ENCODE measurements at places on chromosomes 1 and 21.

DNA sequence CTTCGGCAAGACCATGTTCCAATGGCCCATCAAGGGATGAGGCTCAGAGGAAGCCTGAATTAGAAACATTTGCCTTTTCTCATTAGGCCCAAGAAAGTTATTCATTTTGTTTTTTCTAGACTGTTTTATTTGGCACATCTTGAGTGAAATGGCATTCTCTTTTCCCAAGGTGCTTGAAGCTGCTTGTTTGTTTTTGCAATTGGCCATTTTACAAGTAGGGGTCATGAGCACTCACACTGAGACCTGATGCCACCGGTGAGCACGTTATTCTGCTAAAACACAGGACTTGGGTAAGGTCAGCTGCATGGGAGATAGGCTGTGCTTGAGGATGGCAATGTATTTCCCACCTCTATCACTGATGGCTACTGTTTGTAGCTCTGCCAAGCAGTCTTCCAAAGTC lies 128.1 kb downstream of the TBX15 start:
- DNase-seq = no peak

GRCh38 chr1:165069829-165070228 lies 286.7 kb downstream of the LMX1A start:
- DNase-seq = no peak

GRCh38 chr1:185010361-185010760 lies 35.0 kb upstream of the RNF2 start:
- DNase-seq = no peak

DNA sequence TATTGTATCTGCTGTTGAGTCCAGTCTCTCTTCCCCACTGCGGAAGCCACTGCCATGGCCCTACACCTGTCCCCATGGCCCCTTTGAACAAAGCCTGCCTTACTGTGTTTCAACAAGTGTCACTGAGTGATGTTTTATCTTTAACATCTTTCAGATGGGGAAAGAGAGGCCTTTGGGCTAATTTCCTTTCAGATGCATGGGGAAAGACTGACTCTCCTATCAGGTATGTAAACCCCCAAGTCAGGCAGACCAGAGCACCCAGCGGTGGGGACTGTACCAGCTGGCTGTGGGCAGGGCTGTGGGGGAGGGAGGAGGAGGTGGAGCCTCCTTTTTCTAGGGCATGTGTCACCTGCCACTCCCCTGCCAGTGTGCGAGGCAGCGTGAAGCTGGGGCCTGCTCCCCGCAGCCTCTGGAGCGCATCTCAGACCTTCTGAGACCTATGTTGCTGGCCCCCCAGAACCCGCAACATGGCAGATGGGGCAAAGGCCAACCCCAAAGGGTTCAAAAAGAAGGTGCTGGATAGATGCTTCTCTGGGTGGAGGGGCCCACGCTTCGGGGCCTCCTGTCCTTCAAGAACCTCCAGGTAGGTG lies at the start of gene PLA2G2F:
Gene PLA2G2F (plus strand): TSS at position 363 of the 590 bp plus-strand sequence. CDS start 105 bp downstream, at position 468.
- DNase-seq = no peak

DNA sequence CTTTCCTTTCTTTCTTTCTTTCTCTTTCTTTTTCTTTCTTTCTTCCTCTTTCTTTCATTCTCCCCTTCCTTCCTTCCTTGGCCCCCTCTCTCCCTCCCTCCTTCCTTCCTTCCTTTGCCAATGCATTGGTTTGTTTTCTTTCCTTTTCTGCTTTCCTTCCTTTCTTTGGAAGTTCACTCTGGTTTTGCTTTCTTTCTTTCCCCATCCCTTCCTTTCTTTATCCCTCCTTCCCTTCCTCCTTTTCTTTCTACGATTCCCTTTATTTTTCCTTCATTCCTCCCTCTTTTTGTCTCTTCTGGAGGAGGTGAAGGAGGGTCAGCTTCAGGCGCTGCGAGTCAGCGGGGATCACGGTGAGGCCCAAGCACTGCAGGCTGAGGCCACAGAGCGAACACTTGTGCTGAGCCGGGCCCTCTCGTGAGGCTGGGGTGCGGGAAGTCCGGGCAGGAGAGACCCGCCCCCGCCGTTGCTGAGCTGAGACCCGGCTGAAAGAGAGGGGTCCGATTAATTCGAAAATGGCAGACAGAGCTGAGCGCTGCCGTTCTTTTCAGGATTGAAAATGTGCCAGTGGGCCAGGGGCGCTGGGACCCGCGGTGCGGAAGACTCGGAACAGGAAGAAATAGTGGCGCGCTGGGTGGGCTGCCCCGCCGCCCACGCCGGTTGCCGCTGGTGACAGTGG lies 1.5 kb downstream of the SIM2 start:
- DNase-seq = no peak

GRCh38 chr1:214123061-214123784 lies 135.4 kb downstream of the PROX1 start:
- no peak for DNase-seq

DNA sequence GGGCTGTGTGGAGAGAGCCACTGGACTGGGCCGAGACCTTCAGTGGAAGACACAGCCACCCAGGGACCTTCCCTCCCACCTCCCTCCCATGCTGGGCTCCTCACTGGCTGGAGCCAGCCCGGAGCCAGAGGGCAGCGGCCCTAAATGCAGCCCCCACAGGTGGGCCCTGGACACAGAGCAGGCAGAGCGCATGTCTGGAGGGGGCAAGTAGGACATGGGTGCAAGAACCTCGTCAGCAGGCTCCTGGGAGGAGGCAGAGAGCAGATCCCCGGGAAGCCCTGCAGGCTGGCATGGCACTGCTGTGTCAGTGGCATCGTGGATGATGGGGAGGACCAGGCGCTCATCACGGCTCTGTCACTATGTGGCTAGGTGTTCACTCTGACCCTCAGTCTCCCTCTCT lies 45.7 kb downstream of the DMRTB1 start:
- no peak for DNase-seq

GRCh38 chr1:21217812-21218596 lies 41.3 kb upstream of the EIF4G3 start:
- no peak for DNase-seq

DNA sequence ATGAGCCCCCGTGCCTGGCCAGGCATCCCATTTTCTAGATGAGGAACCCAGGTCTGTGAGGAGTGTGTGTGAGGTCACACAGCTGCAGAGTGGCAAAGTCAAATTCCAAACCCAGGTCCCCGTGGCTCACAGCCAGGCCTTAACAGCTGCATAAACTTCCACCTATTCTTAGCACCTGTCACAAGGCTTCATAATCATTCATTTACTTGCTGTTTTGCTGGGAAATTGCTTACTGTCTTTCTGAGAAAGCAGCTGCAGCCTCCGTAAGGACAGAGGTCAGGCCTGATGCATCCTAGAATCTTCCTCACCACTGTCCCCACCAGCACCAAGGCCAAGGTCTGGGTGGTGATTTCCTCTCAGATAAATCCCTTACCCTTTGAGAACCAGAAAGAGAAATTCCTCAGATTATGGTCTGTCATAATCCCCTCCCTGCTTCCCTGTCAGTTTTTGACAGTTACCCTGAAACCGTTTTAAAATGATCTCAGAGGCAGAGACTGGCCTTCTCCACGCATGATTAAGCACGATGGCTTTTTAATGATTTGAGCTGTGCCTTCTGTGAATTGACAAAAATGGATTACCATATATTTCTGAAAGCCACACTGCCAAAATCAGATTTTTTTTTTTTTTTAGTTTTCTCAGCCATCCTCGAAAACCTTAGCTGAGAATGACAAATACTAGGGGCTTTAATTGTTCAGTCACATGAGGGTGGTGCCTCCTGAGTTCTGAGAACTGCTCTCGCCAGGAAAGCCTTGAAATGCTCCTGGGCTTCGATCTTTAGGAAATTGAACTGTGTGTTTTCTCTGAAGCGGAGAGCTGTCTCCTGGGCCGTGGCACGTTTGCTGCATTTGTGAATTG lies 70.0 kb upstream of the SELENON start:
- no peak for DNase-seq

DNA sequence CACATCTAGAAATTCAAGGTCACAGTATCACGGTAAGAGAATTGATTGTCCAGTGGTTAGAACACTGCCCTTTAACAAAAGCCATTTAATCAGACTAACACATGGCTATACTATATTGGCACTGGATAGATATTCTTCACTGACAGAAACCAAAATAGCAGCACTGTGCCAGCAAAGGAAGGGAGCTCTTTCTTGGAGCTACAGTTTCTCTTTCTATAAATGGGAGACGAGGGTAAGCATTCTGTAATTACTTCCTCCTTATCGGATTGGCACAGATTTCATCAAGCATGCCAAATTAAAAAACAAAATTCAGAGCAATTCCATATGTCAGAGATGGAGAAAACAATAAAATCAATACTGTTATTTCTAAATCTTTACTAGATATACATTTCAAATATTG lies 115.7 kb upstream of the CACYBP start:
- no peak for DNase-seq

DNA sequence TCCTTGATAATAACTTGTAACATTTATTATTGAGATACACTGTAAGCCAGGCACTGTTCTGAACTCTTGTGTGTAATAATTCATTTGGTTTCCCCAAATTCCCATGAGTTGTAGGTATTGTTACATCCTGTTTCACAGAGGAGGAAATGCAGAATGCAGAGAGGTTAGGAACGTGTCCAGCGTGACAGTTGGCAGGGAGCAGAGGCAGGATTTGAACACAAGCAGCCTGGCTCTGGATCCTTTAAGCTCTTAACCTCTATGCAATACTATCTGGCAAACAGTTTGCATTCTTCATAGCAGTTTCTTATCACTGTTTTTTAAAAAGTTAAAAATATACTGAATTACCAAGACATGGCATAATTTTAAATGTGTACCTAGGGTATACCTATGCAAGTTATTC lies 30.5 kb downstream of the EEIG2 start:
- DNase-seq = no peak

DNA sequence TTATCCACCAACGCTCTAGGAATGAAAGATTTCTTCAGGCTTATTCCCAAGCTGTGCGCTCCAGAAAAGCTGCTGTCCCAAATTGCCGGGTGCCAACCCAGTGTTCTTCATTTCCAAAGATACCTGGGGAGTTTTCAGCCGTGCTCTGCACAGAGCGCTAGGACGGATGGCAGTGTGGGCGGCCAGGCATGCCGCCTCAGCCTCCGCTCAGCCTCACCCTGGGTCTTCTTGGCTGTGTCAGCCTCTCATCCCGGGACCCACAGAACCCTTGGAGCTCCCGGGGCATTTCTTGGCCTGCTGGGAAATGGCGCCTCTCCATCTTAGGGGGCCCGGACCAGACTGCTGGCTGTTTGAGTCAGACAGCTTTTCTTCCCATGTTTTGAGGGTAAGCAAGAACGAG lies 116.9 kb upstream of the SLC25A33 start:
- DNase-seq = no peak

- DNase-seq = no peak
Measured at GRCh38 chr1:8345621-8346415, 27.9 kb downstream of the SLC45A1 start.

DNA sequence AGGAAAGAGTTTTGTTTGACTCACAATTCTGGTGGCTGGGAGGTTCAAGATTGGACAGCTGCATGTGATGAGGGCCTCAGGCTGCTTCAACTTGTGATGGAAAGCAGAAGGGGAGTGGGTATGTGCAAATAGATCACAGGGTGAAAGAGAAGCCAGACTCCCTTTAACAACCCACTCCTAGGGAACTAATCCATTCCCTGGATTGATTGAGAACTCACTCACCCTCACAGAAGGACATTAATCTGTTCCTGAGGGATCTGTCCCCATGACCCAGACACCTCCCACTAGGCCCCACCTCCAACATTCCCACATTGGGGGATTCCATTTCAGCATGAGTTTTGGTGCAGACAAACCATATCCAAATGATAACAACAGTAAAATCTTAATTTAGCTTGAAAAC lies 25.6 kb downstream of the UBE2T start:
- no peak for DNase-seq

GRCh38 chr1:90722874-90723589 lies 5.9 kb upstream of the BARHL2 start:
- DNase-seq = no peak

DNA sequence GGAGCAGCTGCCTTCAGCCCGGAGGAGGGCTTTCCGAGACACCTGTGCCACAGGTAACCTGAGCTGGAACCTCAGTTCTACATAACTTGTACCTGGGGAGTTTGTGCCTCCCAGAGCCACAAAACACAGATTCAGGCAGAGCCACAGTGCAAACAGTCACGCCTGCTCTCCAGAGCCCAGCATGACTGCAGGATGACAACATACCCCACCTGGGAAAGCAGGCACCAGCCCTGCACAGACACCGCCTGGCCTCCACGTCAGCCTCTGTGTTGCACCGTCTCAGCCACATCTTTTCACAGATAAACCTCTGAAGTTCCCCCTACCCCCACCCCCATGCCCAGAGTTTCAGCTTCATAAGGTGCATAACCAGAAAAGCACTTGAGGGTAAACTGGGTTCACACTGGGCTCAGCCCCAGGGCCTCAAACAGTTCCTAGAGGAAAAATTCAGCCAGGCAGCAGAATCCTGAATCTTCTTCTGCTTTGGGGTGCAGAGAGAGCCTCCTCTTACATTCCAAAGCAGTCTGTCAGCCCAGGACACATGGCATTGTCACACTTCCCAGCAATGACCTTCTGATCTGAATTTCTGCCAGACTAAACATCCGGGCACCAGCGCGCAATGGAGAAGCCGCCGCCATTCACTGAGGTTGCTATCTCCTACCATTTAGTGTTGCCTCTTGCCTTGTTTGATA lies 229.5 kb downstream of the TOMM20 start:
- DNase-seq = no peak

DNA sequence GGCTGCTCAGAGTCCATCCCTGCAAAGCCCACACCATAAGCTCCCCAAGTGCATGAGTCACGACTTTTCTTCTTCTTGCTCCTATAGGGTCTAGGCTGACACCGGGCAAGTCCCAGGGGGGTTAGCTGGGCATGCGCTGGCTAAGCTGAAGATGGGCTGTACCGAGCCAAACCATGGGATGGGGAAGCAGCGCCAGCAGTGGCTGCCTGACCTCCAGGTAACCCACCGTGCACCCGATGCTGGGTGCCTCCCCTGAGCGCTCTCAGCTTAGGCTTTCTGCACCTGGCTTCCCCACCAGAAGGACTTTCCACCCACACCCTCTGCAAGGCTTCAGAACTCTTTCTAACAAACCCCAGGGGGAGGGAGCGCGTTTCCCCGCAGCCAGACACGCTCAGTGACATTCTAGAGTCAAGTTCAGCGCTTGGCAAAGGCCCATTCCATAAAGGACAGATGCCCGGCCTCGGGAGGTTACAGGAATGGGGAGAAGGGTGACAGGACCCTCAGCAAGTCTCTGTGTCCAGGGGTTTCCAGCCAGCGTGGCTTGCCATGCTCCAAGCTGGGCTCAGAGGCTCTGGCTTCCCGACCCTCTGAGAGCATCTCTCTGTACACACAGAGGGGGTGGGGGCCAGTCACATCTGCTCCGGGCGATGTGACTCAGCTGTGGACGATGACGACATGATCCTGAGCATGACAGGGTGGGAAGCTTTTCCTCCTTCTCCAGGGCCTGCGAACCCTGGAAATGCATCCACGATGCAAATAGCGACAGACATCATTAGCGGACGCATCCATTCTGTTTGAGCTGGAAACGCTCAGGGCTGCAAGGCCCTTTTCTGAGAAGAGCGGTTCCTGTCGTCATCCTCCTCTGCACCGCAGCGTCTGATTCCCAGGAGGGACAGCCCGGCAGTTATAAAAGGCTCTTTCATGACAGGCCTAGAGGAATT lies 107.8 kb downstream of the SIK1 start:
- no peak for DNase-seq

GRCh38 chr1:15426492-15427279 lies 11.6 kb upstream of the CTRC start:
- DNase-seq = no peak

Data from stimulated activated CD8-positive, alpha-beta memory T cell treated with anti-CD3 and anti-CD28 coated beads, Interleukin-4, amount 100 ng/mL, for 1 hour (primary cell).